Glutamatergic neuron (in vitro differentiated cells): ENCODE measurements at places on chromosomes 5 and 9.

DNA sequence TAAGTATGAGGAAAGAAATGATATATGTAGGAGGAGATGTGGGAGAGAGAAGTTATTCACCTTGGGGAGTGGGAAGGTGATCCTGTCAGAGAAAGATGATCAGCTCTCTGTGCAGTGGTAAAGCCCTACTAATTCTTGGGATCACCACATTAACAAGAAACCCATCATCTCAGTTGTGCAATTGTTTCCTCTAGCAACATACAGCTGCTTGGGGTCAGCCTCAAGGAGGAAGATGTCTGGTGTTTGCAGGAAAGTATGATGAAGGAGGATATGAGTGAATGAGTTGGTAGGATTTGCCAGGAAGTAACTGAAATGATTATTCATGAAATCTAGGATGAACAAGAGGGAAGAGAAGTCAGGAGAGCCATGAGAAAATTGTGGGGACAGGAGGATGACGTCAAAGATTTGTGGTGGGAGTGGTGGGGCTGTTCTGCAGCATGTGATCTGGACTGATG is 50.1 kb downstream of the TNFSF8 start:
- DNase-seq, result no peak

- DNase-seq, result no peak
Observed at GRCh38 chr5:179378441-179379271, 33.4 kb upstream of the ADAMTS2 start.

- no peak for DNase-seq
Observed at GRCh38 chr5:2587189-2588031, 164.1 kb downstream of the IRX2 start.

- DNase-seq, result no peak
Observed at GRCh38 chr5:135304352-135305221, 94.4 kb downstream of the MACROH2A1 start.

DNA sequence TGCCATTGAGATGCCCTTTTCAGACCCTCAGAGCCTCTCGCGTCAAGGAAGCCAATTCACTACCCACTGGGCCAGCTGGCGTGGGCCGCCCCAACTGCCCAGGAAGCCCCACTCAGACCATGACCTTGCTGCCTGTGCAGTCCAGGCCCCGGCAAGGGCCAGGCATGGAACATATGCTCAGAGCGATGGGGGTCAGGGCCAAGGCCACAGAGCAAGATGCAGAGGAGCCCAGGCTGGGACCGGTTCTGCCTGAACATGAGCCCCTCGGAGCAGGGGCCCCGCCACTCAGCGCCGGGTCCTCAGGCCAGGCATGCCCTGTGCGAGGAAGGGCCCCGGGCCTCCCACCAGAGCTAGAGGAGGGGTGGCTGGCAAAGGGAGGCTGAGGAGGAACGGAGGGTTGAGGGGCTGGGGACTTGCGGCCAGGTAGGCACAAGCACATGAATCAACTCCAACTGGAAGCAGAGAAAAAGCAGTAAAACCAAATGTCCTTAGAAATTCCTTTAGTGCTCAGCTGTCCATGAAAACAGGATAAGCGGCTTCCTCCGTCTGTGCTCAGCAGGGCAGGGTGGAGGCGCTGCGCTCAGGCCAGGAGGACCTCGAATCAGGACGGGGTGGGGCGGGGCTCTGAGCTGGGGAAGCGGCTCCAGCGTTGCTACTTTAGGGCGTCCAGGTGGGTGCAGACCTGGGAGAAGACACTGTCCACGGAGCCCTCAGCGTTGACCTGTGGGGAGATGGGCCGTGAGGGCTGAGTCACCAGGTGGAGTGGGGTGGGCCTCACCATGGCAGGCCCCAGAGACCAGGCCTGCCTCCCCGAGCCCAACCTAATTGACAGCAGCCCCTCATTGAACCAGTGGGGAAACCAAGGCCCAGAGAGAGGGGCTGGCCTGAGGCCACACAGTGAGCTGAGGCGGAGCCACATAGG is 9.9 kb downstream of the AK1 start:
- no peak for DNase-seq

- DNase-seq, result no peak
Observed at GRCh38 chr9:91241909-91242308, 119.8 kb downstream of the AUH start.

DNA sequence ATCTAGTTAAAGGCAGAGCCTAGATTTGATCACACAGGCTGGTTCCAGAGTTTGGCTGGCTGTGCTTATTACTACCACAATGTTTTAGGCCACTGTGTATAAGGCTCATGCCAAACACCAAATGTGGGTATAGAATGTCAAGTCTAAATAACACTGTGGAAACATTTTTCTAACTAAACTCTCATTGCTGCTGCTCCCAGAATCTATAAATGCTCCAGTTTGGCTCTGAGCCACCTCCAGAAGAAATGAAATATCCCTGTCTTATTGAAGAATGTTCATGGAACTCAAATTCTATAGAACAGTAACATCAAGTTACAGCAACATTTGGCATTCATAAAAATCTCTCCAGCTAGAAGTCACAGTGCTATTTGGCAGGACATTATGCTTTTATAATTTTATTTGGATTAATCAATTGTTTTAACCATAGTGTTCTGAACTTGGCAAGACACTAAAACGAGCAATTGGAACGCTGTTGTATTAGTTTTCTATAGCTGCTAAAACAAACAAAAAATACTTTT is 178.1 kb upstream of the COX7C start:
- no peak for DNase-seq

DNA sequence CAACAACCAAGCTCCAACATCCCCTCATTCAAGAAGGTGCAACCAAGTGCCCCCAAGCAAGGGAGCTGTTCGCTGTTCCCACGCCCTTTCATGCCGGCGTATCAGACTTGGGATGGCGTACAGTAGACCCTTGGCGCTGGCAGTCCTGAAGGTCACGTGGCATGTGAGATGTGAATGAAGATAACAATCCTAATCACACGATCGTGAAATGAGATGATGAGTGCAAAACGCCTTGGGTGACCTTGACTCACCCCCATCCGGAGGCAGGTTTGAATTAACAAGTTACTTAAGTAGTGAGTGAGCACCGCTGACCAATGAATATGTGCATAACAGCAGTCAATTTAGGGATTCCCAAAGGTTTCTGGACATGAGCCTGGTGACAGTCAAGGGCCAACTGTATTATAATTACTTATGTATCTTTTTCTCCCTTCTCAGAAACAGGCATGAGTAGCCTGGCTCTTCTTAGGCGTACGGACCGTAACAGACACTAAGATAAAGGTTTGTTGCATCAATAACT is 150.2 kb downstream of the TTLL11 start:
- no peak for DNase-seq

DNA sequence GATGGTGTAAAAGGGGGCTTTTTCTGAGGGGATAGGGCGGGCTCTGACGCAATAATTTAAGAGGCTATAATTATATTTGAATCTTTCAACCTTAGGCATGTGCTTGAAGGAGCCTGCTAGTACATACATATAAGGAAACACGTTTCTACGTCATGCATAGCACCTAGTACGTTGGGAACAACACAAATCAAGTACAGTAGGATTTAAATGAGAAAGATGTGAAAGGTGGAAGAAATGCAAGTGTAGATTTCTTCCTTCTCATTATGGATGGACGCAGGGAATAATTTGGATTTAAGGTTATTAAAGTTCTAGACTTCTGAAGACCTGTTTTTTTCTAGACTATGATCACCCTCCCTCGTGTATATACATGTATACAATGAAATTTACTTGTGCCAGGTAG is 927 bp upstream of the CDO1 start:
- DNase-seq, result no peak

GRCh38 chr5:89208811-89209210 is 325.8 kb upstream of the MEF2C start:
- DNase-seq, result no peak

GRCh38 chr5:94228791-94229190 is 389.6 kb downstream of the KIAA0825 start:
- DNase-seq, result no peak

DNA sequence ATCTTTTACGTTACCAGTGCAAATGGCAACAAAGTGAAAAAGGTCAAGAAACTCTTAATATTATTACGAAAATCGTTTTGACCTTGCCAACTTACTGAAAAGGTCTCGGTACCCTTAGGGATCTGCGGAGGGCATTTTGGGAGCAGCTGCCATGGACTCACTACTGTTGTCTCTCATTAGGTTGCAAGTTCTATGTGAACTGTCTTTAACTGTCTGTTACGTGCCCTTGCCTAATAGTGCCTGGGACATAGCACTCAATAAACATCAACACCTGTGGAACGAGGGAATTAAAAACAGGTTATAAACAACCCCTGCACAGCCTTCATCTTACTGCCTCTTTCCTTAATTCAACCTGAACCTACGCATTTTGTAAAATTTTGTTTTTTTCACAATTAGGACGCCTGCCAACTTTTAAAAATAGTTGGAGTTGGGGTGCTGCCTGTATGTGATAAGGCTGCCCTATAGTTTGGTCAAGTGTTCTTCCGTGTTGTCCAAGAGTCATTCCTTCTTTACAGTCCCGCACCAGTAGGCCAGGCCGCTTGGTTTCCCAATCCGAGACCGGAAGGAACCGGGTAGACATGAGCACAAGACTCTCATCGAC is 527 bp upstream of the SREK1 start:
- DNase-seq, result no peak

- DNase-seq, result no peak
Observed at GRCh38 chr9:123237220-123237619, 31.2 kb downstream of the STRBP start.

DNA sequence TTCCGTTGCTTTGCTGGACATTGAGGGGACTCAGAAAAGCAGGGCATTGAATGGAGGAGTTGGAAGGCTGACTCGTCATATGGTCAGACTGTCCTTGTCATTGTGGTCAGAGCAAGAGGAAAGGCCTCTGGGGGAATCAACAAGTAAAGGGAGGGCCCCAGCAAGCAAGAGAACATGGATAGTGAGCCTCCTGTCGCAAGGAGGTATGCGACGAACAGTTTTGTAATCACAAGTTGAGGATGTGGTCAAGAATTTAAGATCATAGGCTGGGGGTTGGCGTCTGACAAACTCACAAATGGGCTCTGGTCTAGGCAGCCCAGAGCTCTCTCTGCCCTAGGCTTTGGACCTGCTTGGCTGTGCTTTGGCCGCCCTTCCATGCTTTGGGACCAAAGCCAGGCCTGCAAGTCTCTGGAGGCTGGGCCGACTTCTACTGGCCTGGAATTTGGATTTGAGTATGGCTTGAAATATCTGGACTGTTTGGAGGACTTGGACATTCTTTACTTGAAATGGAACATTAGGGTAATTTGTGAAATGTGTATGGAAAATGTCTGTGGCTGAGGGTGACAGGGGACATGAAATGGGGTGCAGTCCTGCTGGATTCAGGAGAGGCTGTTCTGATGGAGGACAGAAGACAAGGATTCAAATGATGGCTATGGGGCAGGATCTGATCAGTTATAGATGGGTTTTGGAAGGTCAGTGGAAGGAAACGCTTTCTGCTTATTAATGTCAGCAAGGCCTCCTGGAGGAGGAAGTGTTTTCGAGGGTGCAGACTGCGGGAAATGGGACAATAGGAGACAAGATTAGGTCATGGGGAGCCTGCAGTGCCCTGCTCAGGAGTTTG is 19.2 kb upstream of the NDST1 start:
- no peak for DNase-seq

DNA sequence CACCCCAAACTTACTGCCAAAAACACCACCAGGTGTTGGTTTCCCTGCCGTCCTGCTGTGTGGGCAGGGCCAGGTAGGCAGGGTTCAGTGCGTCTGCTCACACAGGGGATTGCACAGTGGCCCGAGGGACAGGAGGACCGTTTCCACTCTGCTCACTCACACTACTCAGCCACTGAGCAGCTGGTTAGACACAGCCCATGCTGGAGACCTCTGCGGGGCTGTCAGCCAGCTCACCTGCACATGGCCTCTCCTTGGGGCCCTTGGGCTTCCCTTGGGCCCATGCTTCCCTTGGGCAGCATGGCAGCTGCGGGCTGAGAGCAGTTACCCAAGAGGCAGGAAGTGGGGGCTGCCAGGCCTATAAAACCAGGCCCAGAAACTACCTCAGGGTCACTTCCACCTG is 79.0 kb downstream of the SYK start:
- no peak for DNase-seq

- no peak for DNase-seq
Observed at GRCh38 chr5:159581502-159582249, 251.4 kb upstream of the IL12B start.
